ENCODE measurements at places on chromosomes 3 and 15.

DNA sequence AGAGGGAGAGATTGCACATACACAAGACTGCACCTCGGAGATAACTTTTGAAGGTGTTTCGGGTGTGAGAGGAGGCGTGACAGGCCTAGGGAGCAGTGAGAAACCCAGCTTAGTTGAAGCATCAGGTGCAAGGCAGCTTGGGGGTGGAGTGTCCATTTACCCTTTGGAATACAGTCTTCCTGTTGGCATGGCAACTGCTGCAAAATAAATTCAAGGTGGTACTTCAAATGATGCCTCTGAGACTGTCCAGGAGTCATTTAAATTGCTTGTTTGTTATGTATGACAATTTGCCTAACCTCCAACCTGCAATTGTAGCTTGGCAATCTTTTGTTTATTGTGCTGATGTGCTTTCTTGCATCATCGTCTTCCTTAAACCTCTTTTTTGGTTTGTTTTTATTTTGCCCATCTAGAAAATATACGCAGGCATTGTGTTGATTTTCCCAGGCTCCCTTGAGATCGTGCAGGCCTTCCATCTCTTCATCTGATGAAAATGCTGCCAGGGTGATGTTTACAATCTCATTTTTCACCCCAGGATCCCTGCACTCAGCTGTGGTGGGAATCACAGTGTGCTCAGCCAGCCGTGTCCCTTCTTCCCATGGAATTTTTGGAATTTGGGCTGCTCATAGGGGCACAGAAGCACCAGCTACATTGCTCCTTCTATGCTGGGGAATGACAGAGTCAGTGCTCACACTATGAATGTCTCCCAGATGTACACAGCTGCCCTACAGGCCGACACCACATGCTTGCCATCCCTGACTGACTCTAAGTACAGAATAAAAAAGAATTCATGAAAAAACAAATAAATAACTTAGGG is 583.1 kb upstream of the CFAP20DC start:
- no peak for DNase-seq

- no peak for DNase-seq
Measured at GRCh38 chr3:127589600-127590281, 792 bp downstream of the TPRA1 start.

DNA sequence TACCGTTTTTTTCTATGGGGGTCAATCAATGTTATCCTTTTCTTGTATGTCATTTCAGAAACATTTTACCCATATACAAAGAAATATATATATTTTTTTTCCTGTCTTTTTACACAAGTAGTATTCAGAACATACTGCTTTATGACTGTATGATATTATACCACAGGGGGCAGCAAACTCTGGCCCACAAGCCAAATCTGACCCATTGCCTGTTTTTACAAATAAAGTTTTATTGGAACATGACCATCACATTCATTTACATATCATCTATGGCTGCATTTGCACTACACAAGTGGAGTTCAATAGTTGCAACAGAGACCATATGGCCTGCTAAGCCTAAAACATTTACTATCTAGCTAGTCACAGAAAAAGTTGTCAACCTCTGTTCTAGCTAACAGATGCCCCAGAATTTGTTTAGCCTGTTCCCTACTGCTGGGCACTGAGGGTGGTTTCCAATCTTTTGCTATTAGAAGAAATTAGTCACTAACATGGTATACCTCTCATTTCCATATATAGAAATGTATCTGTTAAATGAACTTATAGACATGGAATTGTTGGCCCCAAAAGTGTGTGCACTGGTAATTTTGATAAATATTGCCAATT is 57.7 kb downstream of the BFSP2 start:
- DNase-seq, result no peak

DNA sequence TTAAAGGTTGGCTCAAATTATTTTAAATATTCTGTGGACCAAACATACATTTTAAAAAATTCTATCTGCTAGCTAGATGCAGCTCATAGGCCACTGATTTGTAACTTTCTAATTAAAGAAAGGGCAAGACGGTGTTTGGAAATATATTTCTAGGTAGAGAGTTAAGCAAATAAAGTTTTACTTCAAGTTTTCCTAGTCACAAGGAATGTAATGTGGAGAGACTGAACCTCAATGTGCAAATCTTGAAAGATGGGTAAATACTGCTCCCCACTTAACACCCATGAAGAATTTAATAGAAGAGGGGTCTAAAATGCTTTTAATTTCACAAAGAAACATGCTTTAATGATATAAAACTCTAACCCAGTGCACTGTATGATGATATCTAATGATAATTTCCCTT is 175.2 kb downstream of the TIGIT start:
- no peak for DNase-seq

DNA sequence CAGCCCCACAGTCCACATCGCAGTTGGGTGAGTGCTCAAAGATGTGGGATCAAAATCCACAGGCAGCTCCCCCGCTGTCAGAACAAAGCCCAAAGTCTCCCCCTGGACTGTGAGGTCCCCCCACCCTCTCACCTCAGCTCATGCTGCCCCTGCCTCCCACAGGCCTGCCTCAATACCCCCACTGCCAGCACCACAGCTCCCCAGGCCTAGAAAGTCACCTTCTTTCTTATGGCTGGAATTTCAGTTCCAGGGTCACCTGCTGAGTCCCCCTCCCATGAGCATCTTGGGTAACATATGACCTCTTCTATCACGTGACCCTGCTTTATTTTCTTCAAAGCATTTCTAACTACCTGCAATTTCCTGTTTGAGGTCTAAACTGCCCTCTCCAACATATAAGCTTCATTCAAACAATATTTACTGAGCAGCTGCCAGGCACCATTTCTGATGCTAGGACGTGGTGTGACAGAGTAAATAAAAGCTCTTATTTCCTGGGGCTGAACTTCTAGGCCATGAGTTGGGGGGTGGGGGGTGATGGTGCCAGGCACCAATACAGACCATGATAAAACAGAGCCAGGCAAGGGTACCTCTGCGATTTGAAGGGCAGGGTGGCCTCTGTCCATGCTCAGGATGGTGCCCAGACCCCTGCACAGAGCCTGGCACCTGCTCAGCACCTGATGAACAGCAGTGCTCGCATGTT is 2.4 kb upstream of the TMEM89 start:
- no peak for DNase-seq

DNA sequence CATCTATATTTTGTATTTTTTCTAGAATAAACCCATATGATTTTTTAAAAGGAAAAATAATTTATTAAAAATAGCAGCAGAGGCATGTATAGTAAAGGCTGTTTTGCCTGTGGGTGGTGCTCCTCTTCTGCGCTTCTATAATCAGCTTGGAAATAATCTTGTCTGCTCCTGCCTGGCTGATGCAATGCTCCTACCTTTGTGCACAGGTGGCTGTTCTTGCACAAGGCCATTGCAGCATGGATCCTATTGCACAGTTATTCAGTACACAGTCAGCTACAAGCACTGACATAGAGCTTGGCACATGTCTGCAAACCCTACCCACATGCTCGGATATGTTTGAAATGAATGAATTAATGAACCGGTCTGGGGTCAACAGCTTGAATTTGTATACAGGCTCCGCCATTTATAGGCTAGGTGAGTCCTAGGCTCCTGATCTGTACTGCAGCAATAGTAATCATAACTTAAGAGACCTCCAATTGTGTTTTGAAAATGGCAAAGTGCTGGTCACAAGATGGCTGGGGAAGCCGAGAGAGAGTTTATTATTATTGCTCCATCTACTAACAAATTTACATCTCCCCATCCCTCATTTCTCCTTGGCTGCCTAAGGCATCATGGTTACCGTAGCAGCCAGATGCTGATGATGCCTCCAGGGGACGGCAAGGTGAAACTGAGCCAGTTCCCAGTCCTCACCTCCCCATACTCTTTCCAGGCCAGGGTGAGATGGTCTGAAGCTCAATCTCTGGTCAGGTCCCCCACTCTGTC is 532 bp upstream of the RTP1 start:
- no peak for DNase-seq

GRCh38 chr3:53159156-53160060 is 1.6 kb upstream of the PRKCD start:
- DNase-seq, result no peak

DNA sequence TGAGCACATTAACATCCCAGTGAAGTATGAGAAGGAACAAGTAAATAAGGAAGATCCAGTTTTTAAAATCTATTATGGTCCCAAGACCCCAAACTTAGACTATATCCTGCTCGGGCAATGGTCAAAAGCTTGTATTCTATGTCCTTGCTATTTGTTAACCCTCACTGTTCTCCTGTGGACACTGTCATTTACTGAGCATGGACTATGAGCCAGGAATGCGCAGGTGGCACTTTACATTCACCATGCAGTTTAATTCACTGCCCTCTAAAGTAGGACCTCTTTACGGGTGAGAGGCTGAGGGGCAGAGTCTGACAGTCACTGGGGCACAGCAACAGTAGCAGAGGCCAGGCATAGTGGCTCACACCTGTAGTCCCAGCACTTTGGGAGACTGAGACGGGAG is 28.6 kb downstream of the SPATA12 start:
- DNase-seq, result no peak

GRCh38 chr3:8617921-8618320 is 26.7 kb downstream of the SSUH2 start:
- DNase-seq, result no peak

GRCh38 chr3:65024148-65024547 is 336.3 kb upstream of the ADAMTS9 start:
- no peak for DNase-seq

DNA sequence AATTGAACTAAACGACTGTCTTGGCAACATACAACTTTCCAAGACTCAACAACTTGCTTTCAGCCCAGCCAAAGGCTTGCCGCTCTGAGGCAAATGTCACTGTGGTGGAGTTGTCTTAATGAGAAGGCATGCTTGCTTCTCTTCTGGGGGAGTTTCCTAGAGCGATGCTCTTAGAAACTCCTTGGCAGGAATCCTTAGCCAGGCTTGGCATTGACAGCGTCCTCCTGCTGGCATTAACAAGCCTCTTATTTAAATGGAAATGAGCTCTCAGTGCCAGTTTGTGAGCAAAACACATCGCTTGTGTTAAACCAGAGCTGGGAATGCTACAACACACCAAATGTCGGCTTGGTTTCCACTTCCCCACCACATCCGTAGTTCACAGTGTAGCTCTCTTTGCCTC is 265.5 kb upstream of the TPRG1 start:
- no peak for DNase-seq

DNA sequence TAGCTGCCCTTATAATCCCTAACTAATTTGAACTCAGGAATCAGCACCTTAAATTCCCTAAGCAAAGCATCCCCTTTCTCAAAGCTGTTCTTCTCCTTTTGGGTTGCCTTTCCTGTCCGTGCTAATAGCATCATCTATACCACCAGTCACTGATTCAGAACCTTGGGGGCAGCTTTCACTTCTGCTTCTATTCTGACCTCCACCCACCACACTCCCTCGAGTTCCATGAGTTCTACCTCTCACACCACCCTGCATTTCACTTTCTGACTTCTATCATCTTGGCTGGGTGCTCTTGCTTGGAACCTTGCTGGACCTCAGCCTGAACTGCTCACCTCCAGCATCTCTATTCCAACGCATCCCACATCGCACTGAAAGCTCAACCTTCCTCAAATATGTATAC is 55.4 kb upstream of the KCNMB2 start:
- no peak for DNase-seq

DNA sequence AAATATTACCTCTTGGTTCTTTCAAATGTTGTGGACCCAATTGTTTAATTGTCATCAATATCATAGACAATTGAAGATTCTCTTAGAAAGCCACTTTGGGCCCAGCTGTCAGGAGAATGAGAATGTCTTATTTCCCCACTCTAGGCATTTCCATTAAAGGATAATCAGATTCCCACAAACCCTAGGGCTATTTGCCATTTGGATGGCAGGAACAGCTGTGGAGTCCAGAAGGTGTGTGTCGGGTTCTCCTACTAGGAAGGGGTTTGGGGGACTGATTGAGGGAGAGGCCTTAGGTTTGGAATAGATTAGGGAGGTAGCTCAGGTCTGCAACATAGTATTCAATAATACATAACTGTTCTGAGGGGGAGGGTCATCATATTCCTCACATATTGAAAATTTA is 35.2 kb upstream of the PLSCR5 start:
- no peak for DNase-seq

DNA sequence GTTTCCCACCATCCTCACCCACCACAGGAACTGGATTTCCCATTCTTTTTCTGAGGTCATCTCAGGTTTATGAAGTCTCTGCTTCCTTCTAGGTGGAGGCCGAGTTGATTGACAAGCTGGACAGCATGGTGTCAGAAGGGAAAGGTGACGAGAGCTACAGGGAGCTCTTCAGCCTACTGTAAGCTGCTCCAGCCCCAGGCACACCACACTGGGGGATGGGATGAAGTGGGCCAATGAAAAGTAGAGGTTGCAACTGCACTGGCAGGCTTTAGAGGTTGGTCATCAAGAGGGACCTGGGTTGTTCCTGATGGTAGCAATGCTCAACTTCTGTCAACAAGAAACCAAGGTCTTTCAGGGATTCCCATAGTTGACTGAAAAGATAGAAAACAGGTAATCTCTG is 55.0 kb upstream of the MANF start:
- DNase-seq, result no peak

- no peak for DNase-seq
Measured at GRCh38 chr3:136377508-136377907, 127.4 kb downstream of the PCCB start.

- no peak for DNase-seq
Measured at GRCh38 chr3:190912736-190913135, 50.2 kb upstream of the GMNC start.

DNA sequence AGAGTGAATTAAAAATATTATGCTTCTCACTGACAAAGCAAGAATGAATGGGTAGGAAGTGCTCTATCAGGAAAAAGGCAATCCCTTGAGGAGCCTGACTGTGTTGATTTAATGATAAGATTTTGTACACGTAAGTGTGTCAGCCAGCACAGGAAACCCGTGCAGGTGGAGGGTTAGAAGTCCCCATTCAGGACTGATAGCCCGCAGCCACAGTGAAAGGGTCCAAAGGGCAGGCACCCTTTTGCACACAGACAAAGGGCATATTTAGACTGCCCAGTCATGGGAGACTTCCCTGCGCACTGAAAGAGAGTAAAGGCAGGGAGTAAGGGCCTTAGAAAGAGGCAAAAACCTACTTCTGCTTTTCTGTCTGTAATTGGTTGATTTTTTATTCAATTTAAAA is 26.4 kb upstream of the SKIL start:
- no peak for DNase-seq

- no peak for DNase-seq
Measured at GRCh38 chr3:40379674-40380306, 7.2 kb upstream of the ENTPD3 start.

DNA sequence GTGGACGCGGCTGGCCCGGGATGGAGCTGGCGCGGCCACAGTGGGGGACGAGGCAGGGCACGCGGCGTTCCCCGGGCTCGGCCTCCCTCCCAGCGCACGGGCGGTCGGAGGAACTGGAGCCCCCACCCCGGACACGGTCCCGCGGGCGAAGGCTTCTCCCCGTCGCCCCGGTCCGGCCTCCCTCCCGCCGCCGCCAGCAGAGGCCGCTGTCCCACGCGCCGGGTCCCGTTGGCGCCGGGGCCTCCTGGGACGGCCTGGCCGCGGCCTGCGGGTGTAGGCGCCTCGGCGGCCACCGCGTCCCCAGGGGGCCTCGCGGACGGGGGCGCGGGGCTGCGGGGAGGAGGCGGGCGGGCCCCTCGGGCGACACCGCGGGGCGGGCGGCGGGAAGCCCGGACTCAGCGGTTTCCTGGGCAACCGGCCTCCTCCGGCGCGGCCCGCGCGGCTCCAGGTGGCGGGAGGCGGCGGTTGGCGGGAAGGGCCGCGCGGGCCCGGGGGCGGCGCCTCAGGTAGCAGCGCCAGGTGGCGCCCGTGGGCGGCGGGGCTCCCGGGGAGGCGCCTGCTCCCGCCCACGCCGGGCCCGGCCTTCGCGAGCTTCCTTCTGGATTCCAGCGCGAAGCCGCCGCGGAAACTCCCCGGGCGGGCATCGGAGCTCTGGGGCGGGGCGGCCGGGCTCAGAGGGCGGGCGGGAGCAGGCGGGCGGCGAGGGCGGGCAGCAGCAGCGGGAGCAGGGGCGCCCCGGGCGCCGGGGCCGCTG is 26.7 kb downstream of the MELTF start:
- peak; percentile 86 for DNase-seq

All from CD4-positive, alpha-beta memory T cell (primary cell).